Activated CD8-positive, alpha-beta memory T cell treated with anti-CD3 and anti-CD28 coated beads for 4 hours (primary cell): ENCODE measurements at places on chromosomes 13 and 19.

GRCh38 chr13:57582032-57582431 lies 49.5 kb upstream of the PCDH17 start:
- DNase-seq = no peak

DNA sequence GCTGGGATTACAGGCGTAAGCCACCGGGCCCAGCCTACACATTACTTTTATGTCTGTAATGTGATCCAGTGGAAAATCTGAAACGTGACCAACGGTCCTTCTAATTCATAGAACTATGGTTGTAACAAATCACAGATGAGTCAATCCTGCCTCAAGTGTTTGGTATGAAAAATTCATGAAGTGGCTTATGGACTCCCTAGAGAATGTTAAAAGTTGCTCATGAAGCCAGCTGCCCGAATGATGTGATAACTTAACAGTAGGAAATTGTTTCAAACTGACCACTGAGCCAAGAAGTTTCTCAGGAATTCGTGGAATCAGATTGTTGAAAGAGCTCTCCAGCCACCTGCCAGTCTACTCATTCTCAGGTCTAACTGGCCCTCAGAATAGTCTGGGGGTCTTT lies 59.4 kb upstream of the FARP1 start:
- no peak for DNase-seq

DNA sequence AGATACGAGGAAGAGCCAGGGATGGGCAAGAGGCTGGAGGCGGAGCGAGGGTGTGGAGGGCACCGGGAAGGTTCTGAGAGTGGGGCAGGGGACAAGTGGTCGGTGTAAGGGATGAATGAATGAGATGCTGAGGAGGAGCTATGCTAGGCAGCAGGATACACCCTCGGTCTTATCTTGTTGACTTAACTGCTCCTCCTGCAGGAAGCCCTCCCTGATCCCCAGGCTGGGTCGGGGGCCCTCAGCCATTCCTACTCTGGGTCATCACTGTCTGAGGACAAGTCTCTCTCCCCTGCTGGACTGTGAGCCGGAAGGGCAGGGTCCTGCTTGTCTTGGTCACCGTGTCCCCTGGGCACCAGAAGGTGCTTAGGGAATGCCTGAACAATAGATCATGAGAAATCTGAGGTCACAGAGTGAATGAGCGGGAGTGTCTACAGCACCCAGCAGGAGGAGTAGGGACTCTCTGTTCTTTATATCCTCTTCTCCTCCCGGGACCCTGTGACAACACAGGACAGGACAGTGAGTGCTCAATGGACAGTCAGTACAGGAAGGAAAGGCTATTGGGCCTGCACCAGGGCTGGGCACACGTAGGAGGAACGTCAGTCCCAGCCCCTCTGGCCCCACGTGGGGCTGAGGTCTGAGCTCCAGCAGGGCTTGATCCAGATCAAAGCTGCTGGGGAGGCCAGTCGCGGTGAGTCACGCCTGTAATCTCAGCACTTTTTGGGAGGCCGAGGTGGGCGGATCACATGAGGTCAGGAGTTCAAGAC lies 6.5 kb downstream of the NKPD1 start:
- no peak for DNase-seq

- no peak for DNase-seq
Observed at GRCh38 chr13:21872795-21873194, 201.9 kb downstream of the FGF9 start.

- no peak for DNase-seq
Observed at GRCh38 chr19:4441994-4442818, 15.4 kb downstream of the UBXN6 start.

GRCh38 chr19:45439569-45440258 lies 16.0 kb upstream of the ERCC1 start:
- peak; percentile 73 for DNase-seq

DNA sequence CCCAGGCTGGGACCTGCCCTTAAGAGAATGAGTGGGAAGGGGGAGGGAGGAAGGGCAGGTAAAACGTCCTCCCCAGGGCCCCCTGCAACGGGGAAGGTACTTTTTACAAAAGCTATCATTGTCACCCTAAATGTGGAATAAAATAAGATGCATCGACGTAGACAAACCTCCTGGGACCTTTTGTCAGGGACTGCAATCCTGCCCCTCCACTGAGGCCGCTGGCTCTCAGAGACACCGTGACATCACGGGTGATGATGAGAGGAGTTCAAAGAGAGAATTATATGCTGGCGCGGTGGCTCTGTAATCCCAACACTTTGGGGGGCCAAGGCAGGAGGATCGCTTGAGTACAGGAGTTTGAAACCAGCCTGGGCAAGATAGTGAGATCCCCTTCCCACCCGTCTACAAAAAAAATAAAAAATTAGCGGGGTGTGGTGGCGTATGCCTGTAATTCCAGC lies 1.8 kb upstream of the MYBPC2 start:
- no peak for DNase-seq

GRCh38 chr13:80547885-80548825 lies 207.2 kb upstream of the SPRY2 start:
- no peak for DNase-seq

DNA sequence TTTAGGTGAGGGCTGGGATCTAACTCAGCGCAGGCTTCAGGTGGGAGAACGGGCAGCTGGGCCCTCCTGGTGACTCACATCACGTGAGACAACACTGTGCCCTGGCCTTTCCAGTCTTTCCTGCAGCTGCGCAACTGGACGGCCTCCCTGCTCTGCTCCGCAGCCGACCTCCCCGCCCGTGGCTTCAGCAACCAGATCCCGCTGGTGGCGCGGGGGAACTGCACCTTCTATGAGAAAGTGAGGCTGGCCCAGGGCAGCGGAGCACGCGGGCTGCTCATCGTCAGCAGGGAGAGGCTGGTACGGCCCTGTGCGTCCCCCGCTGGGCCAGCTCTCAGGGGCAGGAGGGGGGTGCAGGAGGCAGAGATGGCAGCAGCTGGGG lies 8.8 kb downstream of the SPPL2B start:
- DNase-seq = no peak

- no peak for DNase-seq
Observed at GRCh38 chr13:59521549-59521948, 642.2 kb downstream of the DIAPH3 start.

DNA sequence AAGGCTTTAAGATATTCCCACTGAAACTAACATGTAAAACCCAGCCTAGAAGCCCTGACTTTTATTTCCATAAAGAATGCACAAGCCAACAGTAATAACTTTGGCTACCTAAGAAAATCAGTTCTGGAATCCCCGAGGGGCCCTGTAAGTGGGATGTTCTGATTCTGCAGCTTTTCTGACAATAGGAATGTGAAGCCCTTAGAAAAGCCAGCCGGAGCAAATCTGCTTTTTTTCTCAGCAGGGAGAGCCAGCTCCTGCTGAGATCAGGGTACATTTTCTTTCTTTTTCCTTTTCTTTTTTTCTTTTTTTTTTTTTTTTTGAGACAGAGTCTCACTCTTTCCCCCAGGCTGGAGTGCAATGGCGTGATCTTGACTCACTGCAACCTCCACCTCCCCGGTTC lies 8.0 kb upstream of the GARRE1 start:
- DNase-seq = no peak

DNA sequence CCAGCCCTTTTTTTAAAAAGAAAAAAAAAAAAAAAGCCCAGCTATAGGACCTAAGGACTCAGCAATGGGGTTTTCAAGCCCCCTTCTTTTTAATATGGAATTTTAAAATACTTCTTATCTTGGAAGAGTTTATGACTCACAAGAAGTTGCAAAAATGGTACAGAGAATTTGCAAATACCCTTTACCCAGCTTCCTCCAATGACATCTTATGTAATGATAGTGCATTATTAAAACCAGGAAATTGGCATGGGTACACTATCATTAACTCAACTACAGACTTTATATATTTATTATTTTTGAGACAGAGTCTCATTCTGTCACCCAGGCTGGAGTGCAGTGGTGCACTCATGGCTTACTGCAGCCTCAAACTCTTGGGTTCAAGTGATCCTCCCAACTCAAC lies 16.1 kb downstream of the TMEM38A start:
- no peak for DNase-seq

DNA sequence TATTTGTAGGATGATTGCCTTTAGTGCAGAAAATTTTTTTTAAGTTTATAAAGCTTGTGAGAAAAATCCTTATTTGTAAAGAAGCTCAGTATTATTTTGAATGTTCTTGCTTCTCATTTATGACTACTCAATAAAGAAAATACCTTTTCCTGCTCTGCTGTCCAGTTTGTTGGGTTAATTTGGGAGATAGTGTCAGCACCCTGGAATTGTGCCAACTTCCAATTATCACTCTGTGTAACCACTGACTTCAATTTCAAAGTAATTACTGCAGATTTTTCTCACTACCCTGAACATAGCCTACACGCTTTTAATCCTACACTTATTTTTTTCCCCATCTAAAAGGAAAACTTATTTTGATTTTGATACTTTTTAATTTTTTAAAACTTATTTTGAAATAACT lies 93.1 kb downstream of the GGACT start:
- no peak for DNase-seq

DNA sequence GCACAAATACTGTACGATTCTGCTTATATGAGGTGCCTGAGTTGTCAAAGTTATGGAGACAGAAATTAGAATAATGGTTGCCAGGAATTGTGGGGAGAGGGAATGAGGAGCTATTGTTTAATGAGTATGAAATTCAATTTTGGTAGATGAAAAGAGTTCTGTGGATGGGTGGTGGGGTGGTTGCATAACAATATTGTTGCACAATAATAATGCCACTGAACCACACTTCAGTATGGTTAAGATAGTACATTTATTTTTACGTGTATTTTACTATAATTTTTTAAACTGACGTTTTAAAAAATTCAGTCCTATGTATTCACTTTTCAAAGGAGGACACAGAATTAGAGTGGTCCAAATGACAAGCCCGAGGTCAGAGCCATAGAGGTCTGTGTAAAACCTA lies 1.8 kb upstream of the OXGR1 start:
- DNase-seq = no peak

GRCh38 chr19:8935460-8935859 lies 74.7 kb downstream of the MUC16 start:
- DNase-seq = no peak

GRCh38 chr19:988081-988480 lies 3.9 kb downstream of the WDR18 start:
- no peak for DNase-seq

- no peak for DNase-seq
Observed at GRCh38 chr19:30857966-30858490, 485.8 kb downstream of the ZNF536 start.

- DNase-seq = no peak
Observed at GRCh38 chr13:83503424-83503823, 378.9 kb downstream of the SLITRK1 start.

DNA sequence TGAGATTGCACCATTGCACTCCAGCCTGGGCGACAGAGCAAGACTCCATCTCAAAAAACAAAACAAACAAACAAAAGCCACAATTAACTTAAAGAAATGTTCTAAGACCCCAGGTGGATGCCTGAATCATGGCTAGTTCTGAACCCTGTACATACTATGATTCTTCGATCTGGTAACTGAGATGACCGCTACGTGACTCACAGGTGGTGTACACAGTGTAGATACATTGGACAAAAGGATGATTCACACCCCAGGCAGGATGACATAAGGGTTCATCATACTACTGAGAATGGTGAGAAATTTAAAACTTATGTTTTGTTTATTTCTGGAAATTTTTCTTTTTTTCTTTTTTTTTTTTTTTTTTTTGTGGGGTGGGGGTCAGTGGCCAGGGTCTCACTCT lies 6.5 kb downstream of the ZNF426 start:
- DNase-seq = no peak

GRCh38 chr13:34942732-34943435 lies 814 bp downstream of the NBEA start:
- DNase-seq = no peak

- DNase-seq = no peak
Observed at GRCh38 chr13:112658808-112659207, 31.0 kb upstream of the ATP11A start.

DNA sequence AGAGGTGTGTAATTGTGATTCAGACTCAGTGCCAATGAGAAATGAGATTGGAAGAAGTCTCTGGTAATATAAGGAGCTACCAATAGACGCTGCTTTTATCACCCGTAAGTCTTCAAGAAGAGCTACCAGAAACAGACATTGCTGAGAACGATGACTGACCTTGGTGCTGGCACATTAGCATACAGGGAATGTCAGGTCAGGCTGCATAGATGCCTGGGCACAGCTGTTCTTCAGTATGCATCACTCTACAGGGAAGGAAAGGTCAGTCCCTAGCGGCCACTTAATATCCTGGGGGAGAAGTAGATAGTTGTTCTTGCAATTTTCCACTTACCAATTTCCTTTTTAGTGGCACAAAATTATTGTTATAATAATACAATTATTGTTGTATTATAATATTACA lies 380.4 kb downstream of the PCDH9 start:
- no peak for DNase-seq

DNA sequence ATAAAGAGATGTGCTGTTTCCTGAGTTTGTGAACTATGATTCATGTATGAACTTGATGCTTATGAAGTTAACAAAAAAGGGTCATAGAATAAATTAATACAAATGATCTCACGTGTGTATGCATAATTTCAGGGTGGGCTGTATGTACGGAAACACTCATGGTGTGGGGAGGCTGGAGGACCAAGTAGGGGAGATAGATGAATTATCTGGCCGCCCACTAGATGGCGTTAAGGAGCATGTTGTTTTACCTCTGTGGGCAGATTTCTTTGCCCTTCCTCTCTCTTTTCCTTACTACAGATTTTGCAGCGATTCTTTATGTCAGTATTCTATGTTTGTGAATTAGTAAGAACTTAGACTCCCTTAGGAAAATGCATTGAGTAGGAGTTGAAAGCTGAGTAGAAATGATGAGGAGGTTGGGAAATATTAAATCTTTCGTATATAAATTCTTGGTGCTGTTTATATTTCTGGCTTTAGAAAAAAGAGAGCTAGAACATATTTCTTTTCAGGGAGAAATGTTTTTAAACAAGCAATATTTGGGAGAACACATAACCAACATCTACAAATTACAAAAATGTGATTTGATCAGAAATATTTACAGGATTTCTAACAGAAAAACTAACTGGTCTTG lies 47.4 kb upstream of the TMTC4 start:
- no peak for DNase-seq

DNA sequence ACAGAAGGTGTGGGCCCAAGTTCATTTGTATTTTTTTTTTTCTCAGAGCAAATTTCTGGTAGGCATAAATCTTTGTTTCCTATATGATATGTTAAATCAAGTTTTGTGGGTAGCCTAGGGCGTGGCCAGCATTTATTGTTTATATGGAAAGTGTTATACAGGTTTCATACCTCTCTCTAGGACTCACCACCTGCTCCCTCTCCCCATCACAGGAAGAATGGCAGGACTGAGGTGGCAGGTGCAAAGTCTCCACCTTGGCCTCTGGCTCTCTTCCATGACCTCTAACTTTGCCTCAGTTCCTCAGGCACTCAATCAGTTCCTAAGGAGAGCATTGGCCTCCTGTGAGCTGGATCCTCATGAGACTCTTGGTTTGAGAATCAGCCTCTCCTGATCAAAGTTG lies 172.3 kb upstream of the TSC22D1 start:
- no peak for DNase-seq
